ENCODE measurements at places on chromosomes 13 and 19. TPM values are rescaled to one million over a fixed set of nuclear protein-coding genes. Genes with fewer than 3 reads are reported as not detected.

GRCh38 chr19:31515931-31516330 is 166.7 kb upstream of the TSHZ3 start:
- DNase-seq: peak; percentile 16

- DNase-seq: peak; percentile 48
Measured at GRCh38 chr13:102569488-102569887, 27.3 kb upstream of the TPP2 start.

- no peak for DNase-seq
Measured at GRCh38 chr19:1601613-1602064, 3.6 kb downstream of the UQCR11 start.

DNA sequence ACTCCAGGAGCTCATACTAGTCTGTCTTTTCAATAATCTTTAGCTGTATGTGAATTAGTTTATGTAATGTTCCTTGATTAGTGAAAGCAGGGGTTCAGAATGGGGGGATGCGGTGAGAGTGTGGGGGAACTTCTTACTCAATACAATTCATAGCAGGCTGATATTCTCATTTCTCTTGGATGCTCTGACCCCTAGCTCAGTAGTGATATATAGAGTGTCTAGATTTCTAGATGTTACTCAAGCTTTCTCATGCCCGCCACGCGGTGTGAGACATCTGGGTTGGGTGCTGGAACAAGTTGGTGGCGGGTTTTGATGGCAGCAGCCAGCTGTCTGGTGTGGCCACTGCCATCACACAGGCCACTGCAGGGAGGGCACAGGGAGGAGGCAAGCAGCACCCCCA is 39.3 kb upstream of the FLT1 start:
- no peak for DNase-seq

DNA sequence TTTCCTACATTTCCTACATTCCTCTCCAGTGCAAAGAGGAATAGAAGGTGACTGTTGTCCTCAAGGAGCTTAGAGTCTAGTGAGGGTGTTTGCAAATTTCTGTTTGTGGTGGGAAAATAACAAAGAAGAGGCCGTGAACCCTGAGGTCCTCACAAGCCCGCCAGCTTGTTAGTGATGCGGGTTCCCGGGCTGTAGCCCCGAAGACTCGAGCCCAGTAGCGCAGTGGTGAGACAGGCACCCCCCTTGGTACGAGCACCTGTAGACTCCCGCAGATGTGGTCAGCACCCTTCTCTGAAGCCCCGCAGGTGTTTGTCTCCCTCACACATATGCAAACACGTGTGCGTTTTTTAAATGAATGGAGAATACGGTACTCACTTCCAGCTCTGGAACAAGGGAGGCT is 26.5 kb upstream of the SPACA7 start:
- no peak for DNase-seq

The ANKRD24 gene
- total RNA-seq: 4.6 TPM

The FFAR1 gene
- total RNA-seq: not detected

The SIGLEC8 gene
- total RNA-seq: not detected

Measured in cardiac muscle cell (in vitro differentiated cells and primary cell).